ENCODE measurements at places on chromosomes 1 and 21.
A peak's percentile ranks its signal among the peaks of the same experiment; 100 is the strongest.

DNA sequence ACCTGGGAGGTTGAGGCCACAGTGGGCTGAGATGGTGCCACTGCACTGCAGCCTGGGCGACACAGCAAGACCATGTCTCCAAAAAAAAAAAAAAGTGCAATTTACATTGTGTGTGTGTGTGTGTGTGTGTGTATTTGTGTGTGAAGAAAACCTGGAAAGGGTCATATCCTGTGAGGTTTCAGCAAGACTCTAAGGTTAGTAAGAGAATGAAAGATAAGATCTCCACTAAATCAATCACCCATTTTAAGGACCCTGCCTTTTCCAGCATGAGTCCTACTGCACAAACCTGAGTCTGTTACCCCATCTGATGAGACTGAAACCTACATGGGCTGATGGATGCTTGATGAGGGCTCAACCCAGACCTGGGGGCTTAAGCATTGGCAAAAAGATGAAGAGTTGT is 4.9 kb upstream of the C1orf74 start:
- no peak for DNase-seq

GRCh38 chr21:39153373-39153772 is 29.9 kb downstream of the PSMG1 start:
- peak; percentile 26 for DNase-seq

DNA sequence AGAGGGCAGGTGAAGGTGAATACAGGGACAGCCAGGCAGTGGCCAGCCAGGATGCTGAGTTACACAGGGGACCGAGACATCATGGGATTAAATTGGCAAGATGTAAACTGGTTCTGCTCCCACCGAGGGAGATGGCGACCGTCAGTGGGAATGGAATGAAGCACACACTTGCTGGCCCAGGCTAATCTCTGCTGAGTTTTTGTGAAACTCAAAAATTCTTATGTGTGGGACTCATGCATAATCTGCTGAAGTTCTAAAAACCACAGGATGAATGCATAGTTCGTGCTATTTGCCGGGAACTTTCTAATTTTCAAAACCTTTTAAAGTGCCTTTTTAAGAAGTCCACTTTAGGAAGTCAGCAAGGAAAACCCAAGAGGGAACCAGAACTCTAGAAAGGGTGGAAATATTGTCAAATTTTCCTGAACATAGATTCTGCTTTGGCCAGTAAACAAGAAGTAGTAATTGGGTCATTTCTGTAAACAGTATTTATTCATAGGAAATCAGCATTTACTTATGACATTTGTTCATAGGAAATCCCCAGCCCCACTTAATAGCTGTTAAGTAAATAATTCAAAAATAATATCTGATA is 85.4 kb upstream of the ROR1 start:
- DNase-seq = no peak

GRCh38 chr21:14603202-14603601 is 57.1 kb upstream of the SAMSN1 start:
- DNase-seq = no peak

DNA sequence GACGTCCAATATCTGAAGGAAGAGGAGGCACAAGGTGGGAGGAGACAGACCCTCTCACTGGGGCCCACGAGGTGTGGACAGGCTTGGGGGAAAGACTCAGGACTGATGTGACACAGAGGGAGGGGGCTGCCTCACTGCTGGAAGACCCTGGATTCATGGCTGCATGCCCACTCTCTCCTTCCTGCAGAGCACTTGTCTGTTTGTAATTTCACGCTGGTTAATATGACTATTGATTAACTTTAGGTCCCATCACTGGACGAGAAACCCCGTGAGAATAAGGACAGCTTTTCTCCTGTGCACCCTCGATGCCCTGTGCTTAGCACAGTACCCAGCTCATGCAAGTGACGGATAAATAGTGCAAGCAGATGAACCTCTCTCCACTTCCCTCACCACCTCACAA is 35.1 kb downstream of the CACNA1S start:
- DNase-seq = no peak

DNA sequence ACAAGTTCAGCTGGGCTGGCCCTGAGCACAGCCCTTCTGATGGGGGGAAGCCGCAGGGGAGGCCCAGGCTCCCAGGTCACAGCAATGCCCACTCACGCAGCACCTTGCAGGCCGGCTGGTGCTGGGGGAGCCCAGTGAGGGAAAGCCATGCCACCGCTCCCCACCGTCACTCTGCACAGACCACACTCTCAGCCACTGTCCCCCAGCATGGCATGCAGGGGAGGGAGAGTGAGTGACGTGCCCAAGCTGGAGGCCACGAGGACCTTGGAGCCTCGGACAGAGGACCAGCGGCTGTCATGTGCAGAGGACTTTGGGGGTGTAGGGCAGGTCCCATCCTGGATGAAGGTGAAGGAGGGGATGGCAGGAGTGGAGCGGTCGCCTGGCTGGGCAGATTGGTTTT is 25.1 kb downstream of the SLC45A1 start:
- no peak for DNase-seq

DNA sequence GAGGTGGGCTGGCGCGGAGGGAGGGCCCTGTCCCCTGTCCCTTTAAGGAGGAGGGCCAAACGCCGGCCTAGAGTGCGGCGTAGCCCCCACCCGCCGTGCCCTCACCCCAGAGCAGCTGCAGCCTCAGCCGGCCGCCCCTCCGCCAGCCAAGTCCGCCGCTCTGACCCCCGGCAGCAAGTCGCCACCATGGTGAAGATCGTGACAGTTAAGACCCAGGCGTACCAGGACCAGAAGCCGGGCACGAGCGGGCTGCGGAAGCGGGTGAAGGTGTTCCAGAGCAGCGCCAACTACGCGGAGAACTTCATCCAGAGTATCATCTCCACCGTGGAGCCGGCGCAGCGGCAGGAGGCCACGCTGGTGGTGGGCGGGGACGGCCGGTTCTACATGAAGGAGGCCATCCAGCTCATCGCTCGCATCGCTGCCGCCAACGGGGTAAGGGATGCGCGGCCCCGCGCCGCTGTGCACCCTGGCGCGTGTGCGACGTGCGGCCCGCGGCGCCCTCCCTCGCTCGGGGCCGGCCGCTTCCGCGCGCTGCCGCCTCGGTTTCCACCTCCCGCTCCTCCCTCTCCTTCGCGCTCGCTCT is at the start of gene PGM1:
Gene PGM1, plus strand, starts transcription at position 109 of the 583 bp plus-strand sequence. Its CDS starts 78 bp downstream, at position 187.
- DNase-seq = no peak

DNA sequence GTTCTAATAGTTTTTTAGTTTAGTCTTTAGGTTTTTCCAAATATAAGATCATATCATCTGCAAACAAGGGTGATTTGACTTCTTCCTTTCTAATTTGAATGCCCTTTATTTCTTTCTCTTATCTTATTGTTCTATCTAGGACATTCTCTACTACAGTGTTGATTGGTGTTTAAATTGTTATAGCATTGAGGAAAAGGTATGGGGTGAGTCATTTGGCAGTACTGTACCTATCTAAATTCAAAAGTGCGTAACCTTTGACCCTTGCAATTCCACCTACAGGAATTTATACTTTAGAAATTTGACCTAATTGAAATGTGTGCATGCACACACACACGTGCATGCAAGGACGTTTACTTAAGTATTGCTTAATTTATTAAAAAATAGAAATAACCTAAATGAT is 78.3 kb downstream of the MAB21L3 start:
- no peak for DNase-seq

GRCh38 chr1:36620142-36620541 is 137.4 kb upstream of the CSF3R start:
- no peak for DNase-seq

DNA sequence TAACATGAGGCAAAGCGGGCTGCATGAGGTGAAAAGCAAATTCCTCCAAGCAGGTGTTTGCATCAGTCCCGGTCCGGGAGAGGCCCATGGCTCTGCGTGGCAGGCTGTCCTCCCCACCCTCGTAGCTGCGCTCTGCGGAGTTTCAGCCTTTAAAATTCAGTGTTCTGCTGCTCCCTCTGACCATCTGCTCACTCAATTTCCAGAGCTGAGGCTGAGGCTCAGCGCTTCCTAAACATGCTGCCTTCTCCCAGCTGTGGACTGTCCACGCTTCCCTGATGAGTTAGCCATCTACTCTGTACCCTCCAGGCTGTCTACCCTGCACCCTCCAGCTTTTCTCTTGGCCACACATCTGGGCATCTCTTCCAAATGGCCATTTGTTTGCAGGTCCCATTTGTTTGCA is 87.7 kb downstream of the KCNJ6 start:
- DNase-seq = no peak

DNA sequence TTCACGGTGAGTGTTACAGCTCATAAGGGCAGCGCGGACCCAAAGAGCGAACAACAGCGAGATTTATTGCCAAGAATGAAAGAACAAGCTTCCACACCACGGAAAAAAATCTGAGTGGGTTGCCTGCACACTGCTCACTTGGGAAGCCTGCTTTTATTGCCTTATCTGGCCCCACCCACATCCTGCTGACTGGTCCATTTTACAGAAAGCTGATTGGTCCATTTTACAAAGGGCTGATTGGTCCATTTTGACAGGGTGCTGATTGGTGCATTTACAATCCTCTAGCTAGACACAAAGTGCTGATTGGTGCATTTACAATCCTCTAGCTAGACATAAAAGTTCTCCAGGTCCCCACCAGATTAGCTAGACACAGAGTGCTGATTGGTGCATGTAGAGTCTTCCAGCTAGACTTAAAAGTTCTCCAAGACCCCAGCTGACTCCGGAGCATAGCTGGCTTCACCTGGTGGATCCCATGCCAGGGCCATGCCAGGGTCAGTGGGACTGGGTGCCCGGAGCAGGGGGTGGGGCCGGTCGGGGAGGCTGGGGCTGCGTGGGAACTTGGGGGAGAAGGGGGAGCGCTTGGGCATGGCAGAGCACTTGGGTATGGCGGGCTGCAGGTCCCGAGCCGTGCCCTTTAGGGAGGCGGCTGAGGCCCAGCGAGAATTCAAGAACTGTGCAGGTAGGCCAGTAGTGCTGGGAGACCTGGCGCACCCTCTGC is 75.4 kb upstream of the ATP1A1 start:
- DNase-seq = no peak

GRCh38 chr1:33899746-33900145 is 35.9 kb downstream of the HMGB4 start:
- DNase-seq = no peak

GRCh38 chr1:19300211-19300610 is 11.6 kb upstream of the AKR7A3 start:
- no peak for DNase-seq

- no peak for DNase-seq
Observed at GRCh38 chr1:19885821-19886220, 3.6 kb downstream of the OTUD3 start.

- DNase-seq = no peak
Observed at GRCh38 chr1:167469280-167469965, 48.9 kb downstream of the CD247 start.

- no peak for DNase-seq
Observed at GRCh38 chr1:159005161-159005560, 4.5 kb upstream of the IFI16 start.

DNA sequence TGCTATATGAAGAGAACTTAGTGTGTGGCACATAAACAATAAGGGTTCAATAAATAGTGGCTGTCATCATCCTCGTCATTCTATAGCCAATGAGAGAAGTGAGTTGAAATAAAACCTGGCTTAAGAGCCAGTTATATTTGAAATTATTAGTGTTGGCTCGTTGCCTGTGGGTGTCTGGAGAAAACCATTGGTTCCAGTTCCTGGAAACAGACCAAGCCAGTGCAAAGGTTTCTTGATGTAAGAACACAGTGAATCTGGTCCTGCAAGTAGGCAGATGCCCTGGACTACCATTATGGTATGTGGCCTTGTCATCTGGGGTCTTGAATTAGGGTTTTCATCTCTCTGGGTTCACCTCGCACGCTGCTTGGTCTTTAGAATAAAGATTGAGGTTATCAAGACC is 43.3 kb downstream of the URB2 start:
- DNase-seq = no peak

DNA sequence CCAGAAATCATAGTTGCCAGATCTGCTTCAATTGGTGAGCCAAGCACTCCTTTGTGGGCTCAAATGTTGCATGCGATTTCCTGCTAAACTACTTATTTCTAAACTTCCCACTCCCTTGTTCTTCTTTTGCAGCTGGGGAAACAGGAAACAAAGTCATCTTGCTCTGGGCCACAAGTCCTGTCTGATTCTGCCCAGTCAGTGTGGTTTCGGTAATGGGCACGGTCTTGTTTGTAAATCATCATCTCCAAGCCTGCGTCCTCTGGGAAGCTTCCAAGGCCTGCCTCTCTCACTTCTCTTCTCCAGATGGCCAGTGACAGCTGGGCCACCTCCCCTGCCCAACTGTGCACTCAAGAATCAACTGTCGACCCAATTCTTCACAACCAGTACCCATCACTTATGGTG is 4.4 kb downstream of the S100A8 start:
- DNase-seq = peak; percentile 76

- no peak for DNase-seq
Observed at GRCh38 chr1:125085720-125086591, 3901.2 kb downstream of the SRGAP2C start.

DNA sequence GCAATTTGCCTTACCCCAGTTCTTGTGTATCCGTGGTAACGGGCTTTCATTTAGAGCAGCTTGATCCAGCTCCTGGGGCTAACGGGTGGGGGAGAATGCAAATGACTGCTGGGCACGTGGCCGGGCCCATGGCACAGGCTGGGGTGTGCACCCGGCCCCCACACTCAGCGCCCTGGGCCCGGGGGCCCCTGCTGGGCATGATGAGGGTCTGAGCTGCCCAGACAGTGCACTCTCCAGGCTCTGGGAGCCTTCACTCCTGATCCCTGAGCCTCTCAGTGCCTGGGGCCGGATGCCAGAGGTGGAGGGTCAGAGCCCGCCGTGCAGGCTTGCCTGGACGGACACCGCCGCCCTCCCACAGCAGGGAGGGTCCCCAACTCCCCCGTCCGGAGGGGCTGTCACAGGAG is 20.1 kb upstream of the PEX10 start:
- DNase-seq = no peak

GRCh38 chr1:230568676-230569075 is 73.6 kb upstream of the COG2 start:
- no peak for DNase-seq

- peak; percentile 92 for DNase-seq
Observed at GRCh38 chr1:205121660-205122488, at the start of gene RBBP5. TSS of gene RBBP5 (minus strand) at chr1:205121978. CDS start at chr1:205121873, 105 bp downstream.
